Stimulated activated CD8-positive, alpha-beta memory T cell treated with anti-CD3 and anti-CD28 coated beads, Interleukin-7, amount 100 ng/mL, for 1 hour (primary cell): ENCODE measurements at places on chromosomes 4 and X.

DNA sequence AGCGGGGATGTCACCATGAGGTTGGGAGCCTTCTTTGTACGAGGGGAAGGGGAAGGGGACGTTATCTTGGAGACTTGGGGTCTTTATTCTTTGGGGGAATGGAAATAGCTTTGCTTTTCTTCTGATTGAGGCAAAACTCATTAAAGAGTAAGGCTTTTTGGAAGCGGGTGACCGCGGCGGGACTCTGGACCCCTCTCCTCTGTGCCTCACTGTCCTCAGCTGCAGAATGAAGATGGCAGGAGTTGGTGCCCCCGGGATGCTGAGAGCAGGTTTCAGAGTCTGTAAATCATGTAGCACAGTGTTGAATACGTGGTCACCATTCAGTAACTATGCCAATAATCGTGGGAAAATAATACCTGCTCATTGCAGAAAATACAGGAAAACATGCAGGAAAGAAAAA lies 32.1 kb downstream of the HTT-AS start:
- DNase-seq: no peak

DNA sequence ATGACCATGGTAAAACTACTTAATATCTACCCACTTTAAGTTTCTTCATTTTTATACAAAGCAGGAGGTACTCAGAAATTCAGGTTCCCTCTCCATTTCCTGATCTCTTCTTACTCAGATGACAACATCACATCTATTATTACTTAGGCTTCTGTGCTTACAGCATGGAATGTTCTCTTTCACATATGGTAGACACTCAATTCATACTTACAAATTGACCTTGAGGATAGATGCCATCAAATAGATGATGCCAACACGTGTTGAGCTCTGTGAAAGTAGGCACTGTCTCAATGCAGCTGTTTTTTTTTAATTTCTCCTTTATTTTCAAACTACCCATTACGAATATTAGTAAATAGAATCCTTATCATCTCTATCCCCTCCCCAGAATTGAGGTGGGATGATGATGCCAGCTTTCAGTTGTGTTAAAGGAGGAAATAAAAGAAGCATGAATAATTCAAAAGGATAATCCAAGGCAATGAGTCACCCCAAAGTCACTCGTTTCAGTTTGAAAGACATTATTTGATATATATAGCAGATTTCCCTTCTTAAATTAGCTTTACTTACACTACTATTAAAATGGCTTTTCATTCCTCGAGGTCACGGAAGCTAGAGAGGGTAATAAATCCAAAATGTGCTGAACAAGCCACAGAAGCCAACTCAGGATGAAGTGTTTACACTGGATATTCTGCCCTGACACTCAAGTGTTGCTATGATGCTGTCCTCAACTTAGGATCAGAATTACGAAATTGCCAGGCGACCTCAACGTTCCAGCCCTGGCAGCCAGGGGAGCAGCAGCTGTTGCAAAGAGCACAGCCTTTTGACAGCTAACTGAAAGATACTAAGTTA lies 124.2 kb upstream of the EOLA2 start:
- DNase-seq: no peak

- DNase-seq: no peak
These were observed 150.9 kb downstream of the BCOR start for GRCh38 chrX:39946822-39947221.

- DNase-seq: no peak
These were observed 28.2 kb downstream of the NHS start for GRCh38 chrX:17403189-17403691.

DNA sequence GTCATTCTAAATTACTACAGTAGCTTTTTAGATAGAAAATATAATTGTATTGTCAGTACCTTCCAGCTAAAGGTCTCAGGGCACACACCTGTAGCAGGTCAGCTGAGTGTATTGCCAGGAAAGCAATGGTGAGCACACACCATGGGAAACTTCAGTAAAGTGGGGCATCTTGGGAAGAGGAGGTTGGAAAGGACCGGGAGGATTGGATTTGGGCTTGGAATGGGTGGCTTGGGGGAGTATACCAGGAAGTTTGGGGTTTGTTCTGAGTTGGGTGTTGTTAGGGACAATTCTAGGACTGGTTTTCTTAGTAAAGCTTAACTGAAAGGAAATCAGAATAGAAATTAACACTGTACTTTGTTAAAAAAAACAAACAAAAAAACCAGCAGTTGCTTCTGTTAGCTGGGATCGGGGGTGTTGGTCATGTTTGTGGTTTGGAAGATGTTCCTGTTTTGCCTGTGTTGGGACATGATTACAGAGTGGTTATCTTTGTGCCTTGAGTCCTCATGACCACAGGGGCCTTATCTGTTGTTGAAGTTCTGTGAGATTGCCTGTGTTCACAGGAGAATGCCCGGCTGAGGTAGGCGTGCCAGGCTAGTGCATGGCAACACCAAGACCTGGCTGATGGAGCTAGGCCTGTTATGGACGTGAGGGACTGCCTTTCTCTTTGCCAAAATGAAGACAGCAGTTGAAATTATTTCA lies 35.1 kb downstream of the PRIMPOL start:
- DNase-seq: no peak

- no peak for DNase-seq
These were observed 403.1 kb downstream of the PDGFC start for GRCh38 chr4:156568484-156568883.

GRCh38 chr4:84814094-84814750 lies 152.3 kb downstream of the WDFY3 start:
- no peak for DNase-seq

- no peak for DNase-seq
These were observed 55.3 kb downstream of the RAPGEF2 start for GRCh38 chr4:159158083-159158617.

DNA sequence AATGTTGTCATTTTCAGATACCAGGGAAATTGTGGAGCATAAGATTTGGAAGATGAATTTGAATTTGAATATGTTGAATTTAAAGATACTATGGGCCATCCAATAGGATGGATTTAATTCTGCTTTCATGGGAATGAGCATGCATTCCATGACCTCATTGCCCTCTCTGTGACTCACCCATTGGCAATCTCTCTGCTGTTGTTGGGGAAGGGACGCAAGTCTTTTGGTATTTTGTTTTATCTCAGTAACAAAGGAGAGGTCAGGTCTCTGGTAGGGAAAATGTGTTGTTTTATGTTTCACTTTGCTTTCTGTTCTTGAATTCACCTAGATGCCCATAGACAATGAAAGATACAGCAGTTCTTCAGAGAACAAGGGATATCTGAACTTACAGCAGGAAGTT lies 42.1 kb upstream of the MAGEA4 start:
- DNase-seq: no peak

DNA sequence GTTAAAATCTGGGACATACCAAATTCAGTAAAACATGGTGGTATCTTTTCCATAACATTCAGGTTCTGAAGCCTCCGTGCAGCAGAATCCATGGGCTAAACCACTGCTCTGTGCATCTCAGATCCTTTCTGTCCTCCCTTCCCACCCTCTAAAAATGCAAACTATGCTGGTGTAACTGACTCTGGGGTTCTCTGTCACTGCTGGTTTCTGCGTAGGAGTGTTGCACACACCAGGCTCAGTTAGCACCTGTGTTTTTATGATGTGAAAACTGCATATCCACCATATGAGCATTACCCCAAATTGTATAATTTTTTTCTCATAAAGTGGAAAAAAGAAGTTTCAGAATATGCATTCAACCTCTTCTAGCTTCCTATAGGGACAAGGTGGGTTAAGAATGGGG lies 22.4 kb upstream of the IL21 start:
- DNase-seq: no peak

GRCh38 chr4:38920677-38921076 lies 53.1 kb downstream of the FAM114A1 start:
- DNase-seq: no peak

DNA sequence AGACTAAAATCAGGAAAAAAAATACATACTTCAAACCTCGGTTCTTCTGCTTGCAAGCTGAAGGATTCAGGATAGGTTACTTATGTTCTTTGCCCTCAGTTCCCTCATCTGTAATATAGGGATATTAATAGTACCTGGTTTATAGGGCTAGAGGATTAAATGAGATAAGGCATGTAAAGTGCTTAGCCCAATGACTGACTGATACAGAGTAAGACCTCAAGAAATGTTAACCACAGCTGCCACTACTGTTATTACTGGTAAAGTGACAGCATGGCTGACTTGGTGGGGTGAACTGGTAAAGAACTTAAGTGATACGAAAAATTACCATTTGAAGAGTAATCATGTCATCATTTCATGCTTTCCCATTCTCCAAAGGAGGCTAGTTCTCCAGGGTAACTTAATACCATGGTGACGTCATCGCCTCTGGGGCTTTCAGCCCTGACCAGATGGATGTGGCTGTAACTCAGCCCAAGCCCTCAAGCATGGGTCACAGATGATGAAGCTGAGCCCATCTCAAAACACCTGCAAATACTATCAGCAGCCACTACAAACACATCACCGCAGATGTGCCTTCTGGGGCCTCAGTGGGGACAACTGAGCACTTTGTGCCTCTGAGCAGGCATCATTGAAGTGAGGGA lies 44.5 kb upstream of the SCML1 start:
- no peak for DNase-seq

- no peak for DNase-seq
These were observed 669 bp downstream of the IRF2 start for GRCh38 chr4:184473499-184474262.

- DNase-seq: no peak
These were observed 768.8 kb downstream of the STPG2 start for GRCh38 chr4:97374526-97374925.

- DNase-seq: no peak
These were observed 51.5 kb downstream of the SLC9A7 start for GRCh38 chrX:46707274-46707965.

GRCh38 chr4:38209654-38210053 lies 249.5 kb downstream of the PTTG2 start:
- no peak for DNase-seq

GRCh38 chr4:84673475-84674240 lies 90.7 kb downstream of the CDS1 start:
- no peak for DNase-seq

DNA sequence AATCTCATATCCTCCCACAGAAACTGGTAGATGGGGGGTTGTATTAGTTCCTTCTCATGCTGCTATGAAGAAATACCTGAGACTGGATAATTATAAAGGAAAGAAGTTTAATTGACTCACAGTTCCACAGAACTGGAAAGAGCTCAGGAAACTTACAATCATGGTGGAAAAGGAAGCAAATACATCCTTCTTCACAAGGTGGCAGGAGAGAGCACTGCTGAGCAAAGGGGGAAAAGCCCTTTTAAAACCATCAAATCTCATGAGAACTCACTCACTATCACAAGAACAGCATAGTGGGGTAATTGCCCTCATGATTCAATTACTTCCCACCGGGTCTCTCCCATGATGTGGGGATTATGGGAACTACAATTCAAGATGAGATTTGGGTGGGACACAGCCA lies 250.5 kb upstream of the GPRIN3 start:
- no peak for DNase-seq

- DNase-seq: no peak
These were observed 821.0 kb downstream of the C4orf33 start for GRCh38 chr4:129916991-129917390.

DNA sequence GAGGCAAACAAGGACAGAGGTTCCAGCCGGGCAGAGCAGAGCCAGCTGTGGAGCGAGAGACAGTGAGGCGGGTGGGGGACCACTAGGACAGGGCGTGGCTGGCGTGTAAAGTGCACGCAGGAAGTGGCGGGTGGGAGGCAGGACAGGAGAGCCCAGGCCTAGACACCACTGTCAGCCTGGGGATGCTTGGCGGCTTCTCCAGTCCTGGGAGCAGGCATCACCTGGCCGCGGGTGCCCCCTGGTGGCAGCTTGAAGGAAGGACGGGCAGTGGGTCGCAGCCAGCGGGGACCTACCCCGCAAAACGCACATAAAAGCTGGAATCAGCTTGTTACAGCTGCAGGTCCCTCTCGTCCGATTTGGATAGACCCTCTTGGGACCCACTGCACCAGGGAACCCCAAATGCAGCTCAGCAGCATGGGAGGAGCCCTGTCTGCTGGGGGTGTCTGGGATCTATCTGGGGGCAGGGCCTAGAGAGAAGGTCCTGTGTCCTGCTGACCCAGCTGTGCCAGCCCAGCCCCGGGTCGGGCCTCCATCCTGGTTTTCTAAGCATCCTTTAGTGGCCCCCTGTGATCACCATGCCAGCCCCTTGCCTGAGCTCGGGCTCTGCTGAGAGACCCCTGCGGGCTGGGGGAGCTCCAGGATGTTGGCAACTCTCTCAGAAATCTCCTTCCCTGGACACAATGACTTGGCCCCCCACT lies 57.7 kb downstream of the WFS1 start:
- DNase-seq: peak; percentile 53

DNA sequence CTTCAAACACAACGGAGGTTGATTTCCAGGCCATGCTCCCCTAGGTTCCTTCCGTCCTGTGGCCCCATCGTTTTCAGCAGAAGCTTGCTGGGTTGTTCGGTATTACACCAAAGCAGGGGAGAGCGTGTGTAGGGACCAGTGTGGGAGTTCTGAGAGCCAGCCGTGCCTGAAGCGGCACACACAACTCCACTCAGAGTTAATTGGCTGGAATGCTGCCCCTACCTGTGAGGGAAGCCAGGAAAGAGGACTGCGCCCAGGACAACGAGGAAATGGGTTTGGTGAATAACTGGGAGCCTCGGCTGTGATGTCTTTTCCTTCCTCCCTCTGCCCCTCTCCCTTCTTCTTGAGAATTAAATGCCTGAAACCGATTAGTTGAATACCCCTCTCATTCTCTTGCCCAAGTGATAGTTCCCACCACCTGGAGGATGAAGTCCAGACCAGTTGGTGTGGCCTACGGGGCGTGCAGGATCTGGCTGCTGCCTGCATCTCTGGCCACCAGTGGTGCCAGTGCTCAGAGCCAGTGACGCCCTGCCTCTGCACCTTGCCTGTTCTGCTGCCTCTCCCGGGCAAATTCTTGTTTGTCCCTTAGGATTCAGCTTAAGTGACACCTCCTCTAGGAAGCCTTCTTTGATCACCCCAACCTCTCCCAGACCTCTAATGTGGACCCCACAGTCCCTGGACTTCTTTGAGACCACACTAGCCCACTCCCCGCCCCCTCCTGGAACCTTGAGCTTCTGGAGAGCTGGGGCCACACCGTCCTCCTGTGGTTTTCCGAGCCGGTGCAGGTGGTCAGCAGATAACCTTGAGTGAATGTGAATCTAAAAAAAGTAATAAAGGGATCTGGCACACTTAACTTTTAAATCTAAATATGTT lies 33.6 kb downstream of the TBC1D14 start:
- DNase-seq: no peak

DNA sequence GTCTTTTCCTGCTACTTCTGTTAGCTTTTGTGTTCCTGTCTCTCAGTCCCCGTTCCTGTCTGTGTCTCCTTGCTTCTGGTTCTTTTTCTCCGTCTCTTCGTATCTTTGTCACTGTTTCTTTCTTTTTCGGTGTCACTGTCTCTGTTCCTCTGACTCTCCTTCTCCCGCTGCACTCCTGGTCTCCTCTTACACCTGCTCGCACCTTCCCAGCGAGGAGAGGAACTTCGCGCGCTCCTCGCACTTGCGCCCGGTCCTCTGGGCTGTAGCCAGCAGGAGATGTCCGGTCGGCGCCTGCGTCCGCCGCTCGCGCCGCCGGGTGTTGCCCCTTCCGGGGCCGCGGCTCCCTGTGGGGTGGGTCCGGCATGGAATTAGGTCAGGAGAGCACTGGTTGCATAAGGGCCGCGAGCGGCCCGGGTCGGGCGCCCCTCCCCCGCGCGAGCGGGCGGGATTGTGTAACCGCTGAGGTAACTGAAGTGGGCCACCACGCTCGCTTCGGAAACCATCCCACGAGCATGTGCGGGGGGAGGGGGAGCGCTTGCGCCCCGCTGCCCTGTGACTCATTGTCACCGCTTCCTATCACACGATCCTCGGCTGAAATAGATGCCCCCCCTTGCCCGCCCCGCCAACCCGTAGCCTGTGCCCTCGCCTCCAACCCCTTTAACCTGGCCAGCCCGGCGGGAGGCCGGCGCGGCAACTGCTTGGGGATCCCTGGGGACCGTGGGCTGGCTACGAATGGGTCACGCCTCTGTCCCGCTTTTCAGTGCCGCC lies 1.6 kb downstream of the LONRF3 start:
- peak; percentile 35 for DNase-seq
